ENCODE measurements at places on chromosomes 4 and X.

- no peak for DNase-seq
These were observed 4.9 kb downstream of the CDKN2AIP start for GRCh38 chr4:183449193-183449882.

GRCh38 chrX:12210196-12210815 is 72.0 kb downstream of the FRMPD4 start:
- no peak for DNase-seq

DNA sequence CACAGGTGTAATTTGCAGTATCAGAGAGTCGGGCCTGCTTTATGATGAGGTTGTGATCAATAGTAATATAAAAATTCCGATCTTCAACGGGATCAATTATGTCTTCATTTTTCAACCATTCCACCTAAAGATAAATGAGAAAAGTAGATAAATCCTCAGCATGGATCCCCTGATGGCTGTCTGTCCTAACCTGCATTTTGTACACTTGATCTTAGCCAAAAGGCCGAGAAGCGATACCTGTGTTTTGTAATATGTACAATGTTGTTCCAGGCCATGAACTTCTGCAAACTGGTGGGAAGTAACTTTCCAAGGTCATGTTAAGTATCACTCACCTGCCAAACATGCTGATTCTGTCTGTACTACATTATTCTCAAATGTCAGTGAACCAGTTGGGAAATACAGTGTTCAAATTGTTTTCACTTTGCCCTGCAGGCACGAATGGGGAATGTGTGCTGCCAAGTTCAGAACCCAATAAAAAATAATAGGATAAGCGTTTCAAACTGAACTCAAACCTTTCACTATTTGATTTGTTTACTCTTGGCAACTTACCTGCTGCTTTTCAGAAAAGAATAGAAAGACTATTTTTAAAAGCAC is 298.1 kb downstream of the UNC5C start:
- DNase-seq, result no peak

DNA sequence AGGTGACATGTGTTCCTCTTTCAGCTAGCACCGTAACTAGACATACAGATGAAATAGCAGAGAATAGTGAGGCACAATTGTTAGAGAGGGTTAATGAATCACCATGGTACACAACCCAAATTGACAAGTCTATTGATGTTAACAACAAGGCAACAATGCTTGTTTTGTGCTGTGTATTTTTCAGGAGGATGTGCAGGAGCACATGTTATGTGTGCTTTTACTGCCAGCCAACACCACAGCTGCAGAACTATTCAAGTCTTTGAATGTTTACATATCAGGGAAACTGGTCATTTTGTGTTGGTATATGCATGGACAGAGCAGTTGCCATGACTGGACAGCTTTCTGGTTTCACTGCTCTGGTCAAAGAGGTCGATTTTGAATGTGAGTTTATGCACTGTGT is 32.8 kb downstream of the STBD1 start:
- DNase-seq, result no peak

DNA sequence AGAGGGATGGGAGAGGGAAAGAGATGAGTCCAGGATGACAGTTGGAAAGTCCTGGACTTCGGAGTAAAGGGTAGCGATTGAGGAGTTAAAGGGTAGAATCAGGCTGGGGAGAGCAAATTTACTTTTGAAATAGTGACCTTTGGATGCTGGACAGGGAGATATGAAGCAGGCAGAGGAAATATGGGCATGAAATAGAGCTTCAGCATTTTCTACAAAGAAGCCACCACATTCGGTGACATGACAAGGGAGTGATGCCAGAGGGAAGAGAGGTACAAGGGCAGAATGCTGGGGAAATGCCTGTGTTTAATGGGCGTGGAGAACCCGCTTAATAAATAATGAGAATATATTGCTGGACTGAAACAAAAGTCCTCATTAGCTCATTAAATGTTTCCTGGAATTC is 92.7 kb downstream of the TBL1X start:
- DNase-seq, result no peak

- no peak for DNase-seq
These were observed 95.0 kb downstream of the NYX start for GRCh38 chrX:41542135-41542534.

GRCh38 chr4:51825341-51825740 is 17.6 kb upstream of the DCUN1D4 start:
- DNase-seq, result no peak

- no peak for DNase-seq
These were observed 226.6 kb downstream of the KDR start for GRCh38 chr4:54898656-54899340.

DNA sequence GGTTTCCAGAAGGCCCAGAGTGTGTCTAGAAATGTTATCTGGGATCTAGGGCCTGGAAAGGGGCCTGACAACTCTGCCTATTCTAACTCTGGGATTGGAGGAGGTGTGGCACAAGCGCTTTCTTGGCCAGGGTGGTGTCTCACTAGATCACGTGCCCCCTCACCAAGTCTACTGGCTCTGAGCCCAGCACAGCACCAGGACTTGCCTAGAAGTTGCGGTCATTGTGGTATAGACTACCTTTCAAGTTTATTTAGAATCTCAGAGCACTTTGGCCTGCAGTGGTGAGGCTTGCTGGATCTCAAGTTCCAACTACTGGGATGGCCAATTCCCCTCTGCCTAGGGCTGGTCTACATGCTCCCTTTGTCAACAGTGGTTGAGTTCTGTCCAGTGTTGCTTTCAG is 223.3 kb upstream of the MAGEB2 start:
- no peak for DNase-seq

GRCh38 chr4:80077639-80078038 is 4.6 kb upstream of the ANTXR2 start:
- no peak for DNase-seq

- no peak for DNase-seq
These were observed 295.6 kb downstream of the SH2D1A start for GRCh38 chrX:124641737-124642491.

GRCh38 chrX:46941341-46941740 is 29.1 kb downstream of the JADE3 start:
- DNase-seq, result no peak

GRCh38 chrX:11398785-11399184 is 105.6 kb downstream of the AMELX start:
- DNase-seq, result no peak

DNA sequence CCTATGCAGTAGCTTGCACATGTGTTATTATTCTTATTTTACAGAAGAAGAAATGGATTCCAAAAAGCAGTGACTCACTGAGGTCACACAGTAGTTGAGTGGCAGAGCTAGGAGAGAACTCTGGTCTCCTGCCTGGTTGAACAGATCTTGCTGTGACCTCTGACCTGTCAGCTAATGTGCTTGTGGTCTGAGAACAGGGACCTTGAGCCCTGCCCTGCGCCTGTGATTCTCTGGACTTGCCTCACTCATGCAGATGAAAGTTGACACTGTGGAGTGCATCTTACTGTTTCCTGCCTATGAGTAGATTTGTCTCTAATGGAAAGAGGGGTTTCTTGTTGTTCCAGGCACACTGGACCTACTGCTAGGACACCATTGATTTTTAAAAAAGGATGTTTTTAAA is 32.3 kb downstream of the ETNPPL start:
- no peak for DNase-seq

DNA sequence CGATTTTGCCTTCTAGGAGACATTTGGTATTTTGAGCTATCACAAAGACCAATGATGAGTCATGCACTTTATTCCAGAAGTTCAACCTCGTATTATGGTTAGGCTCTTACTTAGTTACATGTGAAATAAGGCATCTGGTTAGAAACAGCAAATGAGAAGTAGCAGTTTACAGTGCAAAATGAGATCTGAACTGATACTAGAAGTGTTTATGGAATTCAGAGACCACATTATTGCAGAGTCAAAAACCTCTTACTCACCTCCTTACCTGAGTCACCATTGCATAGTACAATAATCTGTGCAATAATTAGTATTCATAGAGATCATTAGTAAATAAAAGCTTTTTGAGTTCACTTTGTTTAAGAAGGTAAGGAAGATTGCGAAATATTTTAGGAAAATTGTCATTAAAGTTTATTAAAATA is 38.7 kb downstream of the SEC24B start:
- DNase-seq, result no peak

DNA sequence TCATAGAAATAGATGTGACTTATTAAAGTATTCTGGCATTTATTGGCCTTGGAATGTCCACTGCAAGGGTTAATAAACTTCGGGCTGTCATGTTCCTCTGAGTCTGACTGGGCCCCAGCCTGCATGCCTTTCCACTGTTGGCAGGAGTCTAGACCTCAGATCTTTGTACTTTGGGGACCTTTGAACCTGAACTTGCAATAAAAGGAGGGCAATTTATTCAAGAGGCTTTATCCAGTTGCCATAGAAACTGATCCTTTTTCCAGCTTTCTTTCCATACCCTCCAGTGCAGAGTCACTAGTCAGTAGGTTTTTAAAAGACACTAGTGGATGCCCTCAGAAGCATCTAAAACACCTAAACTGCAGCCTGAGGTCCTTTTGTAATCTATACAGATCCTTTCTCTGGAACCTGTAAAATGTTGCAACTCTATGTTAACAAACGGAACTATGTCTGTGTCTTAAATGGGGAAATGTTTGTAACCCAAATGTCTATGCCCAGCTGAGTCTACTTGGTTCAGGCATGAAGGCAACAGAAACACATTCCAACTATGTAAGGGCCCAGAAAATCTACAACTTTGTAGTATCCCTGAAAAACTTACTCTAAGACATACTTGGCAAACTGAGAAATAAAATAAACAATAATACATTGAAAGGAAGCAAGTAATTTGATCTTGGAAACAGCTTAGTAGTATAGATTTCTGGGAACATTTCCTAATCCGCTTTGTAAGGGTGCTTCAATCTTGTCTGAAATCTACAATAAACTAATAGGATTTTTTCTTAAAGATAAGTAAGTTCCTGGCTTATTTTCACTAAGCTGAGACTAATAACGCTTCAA is 41.5 kb downstream of the SOWAHB start:
- no peak for DNase-seq

DNA sequence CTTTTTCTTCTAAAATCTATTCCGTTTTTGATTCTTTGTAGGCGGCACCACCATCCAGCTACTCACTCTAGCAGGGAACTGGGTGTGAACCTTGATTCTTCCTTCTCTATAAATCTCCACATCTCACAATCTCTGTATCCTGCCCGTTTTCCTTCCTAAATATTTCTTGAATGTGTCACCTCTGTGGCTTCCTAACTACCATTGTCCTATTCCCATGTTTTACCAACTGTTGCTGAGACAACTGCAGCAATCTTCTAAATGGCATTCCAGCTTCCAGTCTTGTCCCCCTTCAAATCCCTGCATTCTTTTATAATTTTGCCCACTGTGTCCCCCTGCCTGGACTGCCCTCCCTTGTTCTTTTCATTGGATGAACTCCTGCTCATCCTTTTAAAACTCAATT is 641.3 kb downstream of the RPA4 start:
- no peak for DNase-seq

- no peak for DNase-seq
These were observed 35.1 kb downstream of the INPP4B start for GRCh38 chr4:142811034-142811433.

DNA sequence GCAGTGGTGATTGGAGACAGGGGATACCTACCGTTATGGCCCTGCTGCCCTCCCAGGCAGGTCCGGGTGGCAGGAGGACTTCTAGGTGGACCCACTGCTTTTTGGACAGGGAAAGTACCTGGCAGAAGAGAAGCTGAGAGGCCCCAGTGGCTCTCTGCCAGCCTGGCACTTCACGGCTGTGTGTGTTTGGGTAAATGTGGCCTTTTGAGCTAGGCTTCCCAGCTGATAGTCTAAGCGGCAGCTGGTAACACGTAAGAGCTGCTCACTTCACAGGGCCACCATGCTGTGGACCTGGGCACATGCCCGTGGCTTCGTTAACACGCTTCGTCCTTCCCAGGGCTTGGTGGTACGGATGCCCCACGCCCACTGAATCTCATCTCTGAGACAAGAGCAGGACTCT is 92.0 kb upstream of the CLCN4 start:
- DNase-seq, result no peak

- no peak for DNase-seq
These were observed 12.8 kb upstream of the ASMTL start for GRCh38 chrX:1465286-1466231.

DNA sequence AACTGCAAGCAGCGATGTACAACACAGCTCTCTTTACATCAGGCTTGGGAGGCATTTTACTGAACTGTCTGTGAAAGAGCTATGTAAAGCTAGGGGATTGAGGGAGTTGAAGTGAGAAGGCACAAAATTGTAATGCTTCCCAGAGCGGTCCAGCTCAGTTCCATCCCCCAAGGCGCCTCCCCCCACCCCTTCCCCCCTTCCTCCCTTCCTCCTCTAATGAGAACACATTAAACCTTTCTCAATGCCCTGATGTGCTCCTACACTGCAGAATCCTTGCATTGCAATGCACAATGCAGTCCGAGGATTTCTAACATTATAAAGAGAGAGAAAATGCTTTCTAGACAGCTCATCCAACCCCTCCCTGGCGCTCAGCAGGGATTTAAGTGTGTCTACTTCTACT is 73.9 kb downstream of the CXXC4 start:
- DNase-seq, result no peak

GRCh38 chrX:70405003-70405402 is 18.1 kb upstream of the GDPD2 start:
- no peak for DNase-seq

- DNase-seq, result no peak
These were observed 120.9 kb upstream of the DDIT4L start for GRCh38 chr4:100311181-100311580.

DNA sequence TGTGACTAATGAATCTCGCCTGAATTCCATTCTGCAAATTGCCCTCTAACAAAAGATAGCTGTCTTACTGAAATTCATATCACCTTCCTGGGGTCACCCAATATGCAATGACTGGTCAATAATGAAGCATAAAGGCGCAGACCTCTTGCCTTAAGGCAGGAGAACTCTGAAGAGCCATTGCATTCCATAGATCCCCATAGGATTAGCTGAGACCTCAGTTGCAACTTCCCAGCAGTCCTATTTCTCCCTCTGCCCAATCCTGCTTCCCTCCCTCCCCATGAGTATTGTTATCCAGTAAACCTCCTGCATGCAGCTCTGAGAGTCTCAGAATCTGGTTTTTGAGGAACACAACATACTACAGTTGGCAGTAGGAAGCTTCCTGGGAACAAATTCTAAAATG is 396.5 kb downstream of the DCAF12L2 start:
- DNase-seq, result no peak

- no peak for DNase-seq
These were observed 8.5 kb upstream of the ERCC6L start for GRCh38 chrX:72247206-72247942.

Measured in left forelimb (tissue), 1 donor.